CD8-positive, alpha-beta T cell (primary cell): ENCODE measurements at places on chromosomes 3 and 15.

DNA sequence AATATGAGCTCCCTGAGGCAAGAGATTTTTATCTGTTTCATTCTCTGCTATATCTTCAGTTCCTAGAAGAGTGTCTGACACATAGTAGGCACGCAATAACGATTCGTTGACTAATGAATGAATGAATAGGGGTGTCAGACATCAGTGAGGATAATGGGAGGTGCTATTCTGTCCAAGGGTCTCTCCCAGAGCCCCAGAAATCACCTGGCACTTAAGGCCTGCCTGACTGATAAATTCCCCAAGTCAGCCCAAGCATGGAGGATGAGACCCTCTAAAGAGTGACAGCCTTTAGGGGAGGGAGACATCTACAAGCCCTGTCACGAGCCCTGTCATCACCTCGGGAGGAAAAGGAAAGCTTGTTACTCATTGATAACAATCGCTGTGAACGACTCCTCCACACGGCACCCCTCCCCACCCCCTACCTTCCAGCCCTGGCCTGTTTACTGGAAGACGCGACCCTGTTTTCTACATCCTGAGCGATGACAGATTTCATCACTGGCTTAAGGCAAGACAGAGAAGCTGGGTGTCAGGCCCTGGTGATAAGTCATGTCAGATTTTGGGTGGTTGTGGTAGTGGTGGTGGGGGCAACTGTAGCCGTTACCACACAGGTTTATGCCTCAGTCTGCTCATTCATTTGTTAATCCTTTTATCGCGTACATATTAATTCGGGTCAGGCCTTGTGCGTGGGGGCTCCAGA lies 23.1 kb downstream of the BHLHE40 start:
- no peak for DNase-seq

DNA sequence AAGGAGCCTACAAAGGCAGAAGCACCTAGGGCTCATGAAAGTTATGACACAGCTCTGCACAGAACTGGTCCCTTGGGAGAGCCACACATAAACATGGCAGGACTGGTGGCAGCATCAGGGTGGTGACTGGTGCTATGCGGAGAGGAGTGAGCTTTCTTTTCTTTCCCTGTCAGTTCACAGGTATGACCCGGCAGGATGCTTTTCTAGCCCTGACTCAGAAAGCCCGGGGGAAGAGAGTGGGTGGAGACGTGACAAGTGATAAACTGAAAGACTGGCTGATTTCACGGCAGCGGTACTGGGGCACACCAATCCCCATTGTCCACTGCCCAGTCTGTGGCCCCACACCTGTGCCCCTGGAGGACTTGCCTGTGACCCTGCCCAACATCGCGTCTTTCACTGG lies 103.0 kb downstream of the LARS2 start:
- no peak for DNase-seq

DNA sequence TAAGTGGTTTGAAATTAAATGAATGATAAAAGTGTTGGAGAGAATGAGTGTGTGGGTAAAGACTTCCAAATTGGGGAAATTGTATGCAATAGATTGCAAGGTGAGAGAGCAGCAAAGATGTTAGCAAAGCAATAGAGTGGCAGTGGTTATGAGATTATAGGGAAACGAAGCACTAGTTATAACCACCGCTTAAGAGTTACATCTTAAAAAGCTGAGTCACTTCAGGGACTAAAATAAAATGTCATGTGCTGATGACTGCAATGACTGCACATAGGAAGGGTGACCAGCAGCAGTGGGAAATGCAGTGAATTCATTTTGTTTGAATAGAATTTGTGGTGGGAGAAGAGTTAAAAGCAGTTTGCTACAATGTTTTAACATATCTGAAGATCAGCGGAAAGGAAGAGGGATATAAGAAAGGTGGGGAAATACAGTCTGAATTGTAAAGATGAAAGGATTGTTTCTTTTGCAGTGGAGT lies 127.3 kb downstream of the RAP2B start:
- no peak for DNase-seq

DNA sequence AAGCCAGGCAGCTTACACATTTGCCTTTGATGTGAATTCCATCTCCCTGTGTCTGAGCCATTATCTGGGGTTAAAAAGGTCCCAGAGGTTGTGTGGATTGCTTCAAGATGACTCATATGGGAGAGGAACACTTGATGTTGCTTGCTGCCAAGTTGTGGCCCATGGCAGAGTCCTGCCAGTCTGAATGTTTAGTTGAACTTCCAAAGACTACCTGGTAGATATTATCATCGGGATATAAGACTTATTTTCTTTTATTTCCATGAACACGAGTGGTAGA lies 85.6 kb downstream of the TJP1 start:
- no peak for DNase-seq

DNA sequence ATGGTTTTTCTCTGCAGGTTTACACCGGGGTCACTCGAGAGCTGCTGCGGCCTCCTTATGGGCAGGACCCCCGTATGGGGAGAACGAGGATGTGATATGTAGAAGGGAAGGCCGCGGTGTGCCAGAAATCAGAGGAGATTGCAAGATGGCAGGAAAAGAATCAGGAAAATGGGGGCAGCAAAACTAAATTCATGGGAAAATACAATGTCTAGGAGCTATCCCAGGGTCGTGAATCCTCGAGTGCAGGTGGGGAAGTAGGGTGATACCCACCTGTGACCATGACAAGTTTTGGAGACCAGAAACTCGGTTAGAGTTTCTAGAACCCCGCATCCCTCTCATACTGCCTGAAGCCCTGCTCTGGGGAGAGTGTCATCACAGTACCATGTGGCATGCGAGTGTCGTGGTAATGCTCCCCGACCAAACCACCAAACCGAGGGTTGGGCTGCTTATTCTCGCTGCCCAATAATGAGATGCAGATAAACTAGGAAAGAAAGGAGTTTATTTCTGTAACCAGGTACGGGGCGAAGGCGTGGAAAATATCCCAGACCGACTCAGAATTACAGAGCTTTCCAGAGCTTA lies 781 bp downstream of the TRNT1 start:
- DNase-seq: peak; percentile 75

GRCh38 chr3:127760361-127760760 lies 62.0 kb downstream of the MGLL start:
- DNase-seq: no peak

DNA sequence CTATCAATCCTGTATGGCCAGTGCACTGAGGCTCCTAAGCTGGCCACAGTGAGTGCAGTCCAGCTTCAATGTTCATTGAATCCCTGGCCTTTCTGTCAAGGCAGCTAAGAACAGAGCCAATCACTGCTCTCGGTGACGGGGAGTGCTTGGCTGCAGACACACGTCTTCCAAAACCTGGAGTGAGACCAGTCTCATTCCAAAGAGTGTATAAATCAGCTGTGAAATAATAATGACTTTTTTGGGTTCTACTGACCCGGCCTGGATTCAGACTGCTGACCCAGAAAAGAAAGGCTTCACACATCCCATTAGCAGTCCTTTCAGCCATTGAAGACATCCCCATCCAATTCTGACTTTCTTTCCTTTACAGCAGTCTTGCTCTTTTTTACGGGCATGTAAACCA lies 665.5 kb downstream of the GBE1 start:
- DNase-seq: no peak

DNA sequence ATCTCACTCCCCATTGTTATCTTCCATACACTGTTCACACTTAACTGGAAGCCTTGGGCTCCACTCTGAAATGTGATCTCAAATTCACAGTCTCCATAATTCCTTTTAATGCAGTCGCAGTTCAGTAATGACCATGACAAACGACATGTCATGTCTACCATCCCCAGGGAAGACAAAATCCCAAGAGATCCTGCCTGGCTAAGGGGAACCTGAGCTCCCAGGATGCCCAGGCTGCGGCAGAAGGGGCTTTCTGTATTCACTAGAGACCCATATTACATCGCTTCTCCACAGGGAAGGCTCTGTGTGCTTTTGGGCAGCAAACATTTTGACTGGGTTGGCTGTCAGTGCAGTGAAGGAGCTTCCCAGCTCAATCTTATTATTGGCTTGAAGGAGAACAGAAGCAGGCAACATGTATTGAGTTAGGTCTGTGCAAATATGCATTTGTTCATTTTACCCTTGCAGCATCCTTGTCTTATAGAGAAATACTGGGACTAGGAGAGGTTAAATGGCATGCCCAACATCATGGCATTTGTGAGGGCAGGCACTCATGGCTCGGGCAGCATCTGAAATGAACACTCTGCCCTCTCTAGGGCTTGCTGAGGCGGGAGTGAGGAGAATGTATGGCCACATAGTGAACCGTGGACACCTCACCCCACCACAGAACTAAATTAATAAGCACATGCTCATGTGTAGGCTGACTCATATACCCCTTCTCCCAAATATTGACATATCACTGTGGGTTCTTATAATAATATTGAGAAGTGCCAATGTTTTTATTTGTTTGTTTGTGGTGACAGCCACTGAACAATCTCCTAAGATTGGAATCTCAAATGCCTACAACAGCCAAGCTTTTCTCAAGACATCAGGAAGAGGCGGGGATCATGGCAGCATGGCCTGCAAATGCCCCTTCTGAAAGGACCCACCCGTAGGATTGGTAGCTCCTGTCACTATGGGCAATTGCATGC lies 141.6 kb upstream of the FOXB1 start:
- no peak for DNase-seq

DNA sequence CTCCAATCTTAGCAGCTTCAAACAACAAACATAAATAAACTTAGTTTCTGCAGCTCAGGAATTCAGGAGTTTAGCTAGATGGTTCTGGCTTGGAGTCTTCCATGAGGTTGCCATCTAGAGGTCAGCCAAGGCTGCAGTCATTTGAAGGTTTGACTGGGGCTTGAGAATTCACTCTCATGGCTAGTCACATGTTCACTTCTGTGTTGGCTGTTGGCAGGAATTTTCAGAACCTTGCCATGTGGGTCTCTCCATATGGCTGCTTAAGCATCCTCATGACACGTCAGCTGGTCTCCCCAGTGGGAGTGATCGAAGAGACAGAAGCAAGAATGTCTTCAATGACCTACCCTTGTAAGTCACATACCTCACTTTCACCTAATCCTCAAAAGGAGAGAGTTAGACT lies 269.2 kb upstream of the CNTN3 start:
- no peak for DNase-seq

DNA sequence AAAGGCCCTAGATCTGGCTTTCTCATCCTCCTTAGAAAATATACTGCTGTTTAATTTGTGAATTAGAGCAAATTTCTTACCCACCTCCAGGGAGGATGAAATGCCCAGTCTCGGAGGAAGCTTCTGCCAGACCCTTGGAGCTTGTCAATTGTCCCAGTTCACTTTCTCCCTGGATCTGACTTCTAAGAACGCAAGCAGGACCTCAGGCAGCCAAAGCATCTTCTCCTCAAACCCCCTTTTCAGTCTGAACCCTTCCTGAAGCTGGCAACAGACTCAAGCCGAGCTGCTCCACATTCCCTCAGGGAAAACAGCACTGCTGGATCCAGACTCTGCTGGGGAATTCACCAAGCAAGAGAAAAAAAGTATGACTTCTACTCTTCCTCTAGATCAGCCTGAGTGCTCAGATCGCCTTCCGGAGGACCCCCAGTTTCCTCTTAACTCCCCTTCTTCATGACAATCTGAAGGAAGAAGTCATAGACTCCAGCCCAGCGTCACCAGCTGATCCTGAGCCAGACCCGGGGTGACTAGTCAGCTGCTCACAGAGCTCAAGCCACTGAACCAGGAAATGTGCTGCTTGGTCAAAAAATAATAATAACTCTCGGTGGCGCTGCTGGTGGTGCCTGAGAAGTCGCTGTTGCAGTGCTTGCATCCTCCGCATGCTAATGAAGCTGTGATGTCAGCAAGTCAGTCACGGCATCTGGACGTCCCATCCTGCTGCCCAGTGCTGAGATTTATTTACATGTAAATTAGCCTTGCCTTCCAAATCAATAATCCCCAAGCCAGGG lies at the start of gene PRICKLE2:
PRICKLE2 (minus strand) TSS at position 641 of the 785 bp plus-strand sequence. CDS start 26,539 bp downstream, outside the sequence.
- DNase-seq: no peak

GRCh38 chr15:52427804-52428203 lies 100.9 kb downstream of the MYO5A start:
- no peak for DNase-seq

GRCh38 chr3:19885468-19885867 lies 48.5 kb downstream of the EFHB start:
- DNase-seq: no peak

DNA sequence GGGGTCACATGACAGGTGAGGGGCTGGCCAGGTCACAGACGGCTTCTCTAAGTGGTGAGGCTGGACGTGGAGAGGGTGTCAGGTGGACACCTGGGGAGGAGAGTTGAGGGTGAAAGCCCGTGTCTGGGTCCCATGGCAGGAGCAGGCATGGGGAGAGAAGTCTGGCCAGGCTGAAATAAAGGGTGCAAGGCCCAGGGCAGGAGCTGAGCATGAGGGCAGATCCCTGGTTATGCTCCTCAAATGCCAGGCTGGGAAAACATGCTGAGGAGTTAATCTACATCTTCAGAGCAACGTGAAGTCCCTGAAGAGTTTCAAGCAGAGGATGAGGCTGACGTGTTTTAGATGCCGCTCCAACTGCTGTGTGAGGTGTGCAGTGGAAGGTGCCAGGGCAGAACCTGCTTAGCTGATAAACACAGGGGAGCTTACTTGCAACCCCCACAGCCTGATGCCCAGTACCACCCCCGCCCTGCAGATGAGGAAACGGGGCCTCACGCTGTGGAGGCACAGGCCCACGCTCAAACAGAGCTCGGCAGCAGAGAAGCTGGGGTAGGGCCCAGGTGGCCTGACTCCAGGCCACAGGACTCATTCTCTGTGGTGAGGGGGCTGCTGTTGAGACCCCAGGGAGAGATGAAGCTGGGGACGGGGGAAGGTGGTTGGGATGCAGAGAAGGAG lies 40.5 kb downstream of the HCN4 start:
- DNase-seq: no peak

GRCh38 chr15:76200641-76201105 lies 110.6 kb downstream of the ETFA start:
- DNase-seq: no peak

- no peak for DNase-seq
Measured at GRCh38 chr3:23826382-23827064, 20.8 kb downstream of the UBE2E1 start.

GRCh38 chr15:74777769-74778598 lies 3.9 kb upstream of the CSK start:
- DNase-seq: no peak

DNA sequence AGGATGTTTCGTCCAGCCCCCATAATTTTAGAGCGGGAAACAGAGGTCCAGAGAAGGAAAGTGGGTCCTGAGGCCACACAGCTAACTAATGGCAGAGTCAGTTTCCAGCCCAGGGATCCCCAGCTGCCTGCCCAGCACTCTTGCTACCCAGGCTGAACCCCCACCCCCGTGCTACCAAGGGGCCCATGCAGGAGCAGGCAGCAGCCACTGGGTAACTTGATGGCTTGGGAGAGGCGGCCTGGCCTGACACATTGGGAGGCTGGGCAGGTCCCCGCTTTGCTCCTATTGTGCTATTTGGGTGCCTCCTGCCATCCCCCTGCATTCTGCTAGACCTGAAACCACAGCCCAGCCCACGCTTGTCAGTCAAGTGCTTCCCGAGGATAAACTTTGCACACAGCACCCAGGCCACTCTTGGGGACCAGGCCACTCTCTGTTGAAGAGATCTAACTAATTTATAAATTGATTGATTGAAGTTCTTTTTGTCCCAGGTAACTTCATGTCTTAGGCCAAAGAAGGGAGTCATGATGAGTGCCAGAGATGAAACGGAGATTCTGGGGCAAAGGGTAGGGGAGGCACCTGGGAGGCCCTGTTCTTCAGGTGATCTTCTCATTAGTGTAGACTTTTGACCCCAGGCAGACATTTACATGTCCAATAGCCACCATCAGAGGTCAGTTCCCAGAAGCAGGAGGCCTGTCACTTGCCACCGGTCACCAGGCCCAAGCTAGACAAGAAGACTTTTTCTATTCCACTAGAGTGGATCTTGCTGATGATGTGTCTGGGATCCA lies 7.0 kb downstream of the PAK6 start:
- DNase-seq: no peak
